ENCODE measurements at places on chromosomes 12 and 14.

DNA sequence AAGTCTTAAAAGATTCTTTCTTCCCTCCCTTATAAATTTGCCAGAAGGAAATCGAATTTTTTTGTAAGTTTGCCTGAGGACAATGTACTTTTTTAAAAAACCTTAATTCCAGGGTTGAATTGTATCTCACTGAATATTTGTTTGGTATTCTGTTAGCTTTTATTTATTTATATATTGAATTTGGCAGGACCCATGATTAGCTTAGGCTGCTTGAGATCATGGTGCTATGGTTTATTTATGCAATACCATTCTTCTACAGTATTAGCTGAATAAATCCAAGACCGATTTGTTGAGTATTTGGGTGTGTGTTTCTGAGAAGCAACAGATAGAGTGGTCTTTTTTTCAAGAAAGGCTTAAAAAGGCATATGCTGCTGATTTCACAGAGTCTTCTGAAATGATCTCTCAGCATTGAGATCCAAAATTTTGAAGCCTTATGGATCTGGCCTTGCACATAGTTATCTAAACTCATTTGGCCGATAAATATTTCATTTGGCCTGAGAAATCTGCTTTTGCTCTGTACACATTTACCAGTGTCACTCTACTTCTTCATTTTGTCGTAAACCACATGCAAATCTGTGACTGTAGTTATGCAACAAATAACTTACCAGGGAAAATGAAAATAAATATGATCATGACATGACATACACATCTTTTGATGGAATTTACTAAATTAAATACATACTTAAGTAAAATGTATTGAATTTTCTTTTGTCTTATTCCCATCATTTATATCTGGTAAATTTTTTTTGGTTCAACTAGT lies 265.8 kb upstream of the FLRT2 start:
- DNase-seq, result no peak

GRCh38 chr12:59023861-59024424 lies 103.6 kb upstream of the LRIG3 start:
- no peak for DNase-seq

- DNase-seq, result no peak
Measured at GRCh38 chr14:88793259-88793625, 489 bp upstream of the EML5 start.

DNA sequence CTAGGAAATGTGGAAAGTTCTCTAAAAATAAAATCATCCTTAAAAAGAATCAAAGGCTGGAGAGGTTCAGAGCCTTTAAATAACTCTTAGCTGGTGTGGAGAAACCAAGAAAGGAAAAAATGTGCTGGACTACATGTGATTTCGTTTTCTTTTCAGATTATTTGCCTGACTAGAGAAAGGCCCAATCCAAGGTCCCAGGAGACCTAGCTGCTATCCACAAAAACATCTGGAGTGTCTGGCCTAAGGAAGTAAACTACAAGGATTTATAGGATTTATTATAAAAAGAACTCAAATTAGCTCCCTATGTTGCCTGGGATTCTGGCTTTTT lies 774 bp upstream of the TMEM30B start:
- DNase-seq, result no peak

GRCh38 chr12:105420046-105420445 lies 89.6 kb downstream of the C12orf75 start:
- DNase-seq, result no peak

Measured in HL-60 (cell line).